ENCODE measurements at places on chromosomes 13 and 19.

DNA sequence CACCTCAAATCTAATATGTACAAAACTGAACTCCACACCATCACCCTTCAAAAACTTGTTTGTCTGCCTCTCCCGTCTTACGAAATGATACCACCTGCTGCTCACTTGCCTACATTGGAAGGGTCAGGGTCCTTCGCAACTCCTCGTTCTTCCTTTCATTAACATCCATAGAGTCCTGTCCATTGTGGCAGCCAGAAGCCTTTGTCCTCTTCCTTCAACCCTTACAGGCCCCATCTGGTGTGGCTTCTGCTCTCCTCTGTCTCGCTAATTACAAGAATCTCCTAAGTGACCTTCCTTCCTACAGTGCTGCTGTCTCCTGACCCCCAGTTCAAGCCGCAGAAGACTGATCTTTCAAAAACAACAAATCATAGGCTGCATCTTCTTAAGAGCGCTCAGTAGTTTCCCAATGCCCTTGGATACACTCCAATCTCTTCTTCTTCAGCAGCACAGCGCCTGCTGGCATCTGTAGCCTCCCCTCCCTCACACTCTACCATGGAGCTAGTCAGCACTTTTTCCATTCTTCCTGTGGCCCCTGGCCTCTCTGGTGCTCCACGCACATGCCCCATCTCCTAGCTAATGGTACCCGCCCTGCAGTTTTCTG, 382.7 kb downstream of the LIG4 start:
- DNase-seq, result no peak

DNA sequence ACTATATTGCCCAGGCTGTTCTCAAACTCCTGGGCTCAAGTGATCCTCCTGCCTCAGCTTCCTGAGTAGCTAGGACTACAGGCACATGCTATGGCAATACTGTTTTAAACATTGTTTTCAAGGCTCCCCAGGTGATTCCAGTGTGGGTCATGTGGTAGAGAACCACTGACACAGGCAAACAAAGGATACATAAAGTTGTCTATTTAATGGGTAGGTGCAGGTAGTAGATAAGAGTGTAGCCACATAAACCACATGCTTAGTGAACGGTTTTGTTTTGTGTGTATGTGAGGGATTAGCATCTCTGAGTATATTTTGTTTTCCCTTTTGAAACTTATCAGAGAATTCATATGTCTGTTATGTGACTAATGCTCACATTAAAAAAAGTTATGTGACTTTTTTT, 36.7 kb downstream of the USPL1 start:
- no peak for DNase-seq

DNA sequence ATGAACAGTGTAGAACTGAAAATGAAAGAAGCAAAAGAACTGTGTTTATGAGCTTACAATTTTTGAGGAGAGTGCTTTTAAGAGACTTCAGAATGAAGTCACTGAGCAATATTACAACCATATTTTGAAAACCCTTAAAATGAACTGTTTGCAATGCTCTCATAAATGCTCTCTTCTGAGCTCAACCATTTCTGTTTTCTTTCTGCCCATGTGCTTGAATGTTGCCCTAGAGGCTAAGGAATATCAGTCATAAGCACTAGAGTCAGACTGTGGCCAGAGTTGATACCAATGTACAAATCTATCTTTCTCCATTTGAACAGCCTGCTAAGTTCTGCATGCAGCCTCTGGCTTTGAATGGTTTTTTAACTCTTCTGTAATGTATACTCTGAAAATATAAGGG, 1092.8 kb downstream of the PCDH9 start:
- DNase-seq, result no peak

DNA sequence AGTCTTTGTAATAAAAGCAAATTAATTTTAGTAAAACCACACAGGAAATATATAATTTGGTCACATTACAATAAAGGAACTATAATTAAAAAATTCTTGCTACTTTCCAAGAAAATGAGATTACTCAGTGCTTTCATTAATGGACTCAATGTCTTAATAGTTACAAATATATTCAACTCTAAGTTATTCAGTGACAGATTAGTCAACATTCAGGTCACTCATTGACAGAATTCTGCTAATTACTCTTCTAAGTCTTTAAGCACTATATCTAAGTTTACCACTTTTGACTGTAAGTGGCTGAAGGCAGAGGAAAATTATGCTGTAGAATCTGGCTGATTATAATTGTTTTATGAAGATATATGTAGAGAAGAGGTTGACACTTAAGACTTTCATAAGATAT, 1365.0 kb downstream of the EFNB2 start:
- no peak for DNase-seq

DNA sequence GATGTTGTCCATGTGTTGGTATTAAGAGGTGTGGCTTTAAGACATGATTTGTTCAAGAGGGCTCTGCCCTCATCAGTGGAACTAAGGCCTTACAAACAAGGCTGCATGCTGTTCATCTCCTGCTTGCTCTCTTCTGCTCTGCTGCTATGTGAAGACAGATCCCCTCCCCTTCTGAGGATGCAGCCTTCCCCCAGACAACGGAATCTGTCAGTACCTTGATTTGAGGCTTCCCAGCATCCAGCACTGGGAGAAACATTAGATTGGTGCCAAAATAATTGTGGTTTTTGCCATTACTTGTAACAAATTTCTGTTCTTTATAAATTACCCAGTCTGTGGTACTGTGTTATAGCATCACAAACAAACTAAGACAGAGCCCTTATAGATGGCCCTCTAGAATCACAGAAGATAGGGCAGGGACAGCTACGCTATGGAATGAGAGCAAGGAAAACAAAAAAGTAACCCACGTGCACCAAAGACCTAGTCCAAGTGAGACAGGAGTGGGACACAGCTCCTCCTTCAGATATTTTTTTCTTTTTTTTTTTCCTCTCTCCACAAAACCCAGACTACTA, 151.5 kb upstream of the RXFP2 start:
- DNase-seq, result no peak

- DNase-seq, result no peak
Measured at GRCh38 chr13:59680429-59681024, 483.2 kb downstream of the DIAPH3 start.

DNA sequence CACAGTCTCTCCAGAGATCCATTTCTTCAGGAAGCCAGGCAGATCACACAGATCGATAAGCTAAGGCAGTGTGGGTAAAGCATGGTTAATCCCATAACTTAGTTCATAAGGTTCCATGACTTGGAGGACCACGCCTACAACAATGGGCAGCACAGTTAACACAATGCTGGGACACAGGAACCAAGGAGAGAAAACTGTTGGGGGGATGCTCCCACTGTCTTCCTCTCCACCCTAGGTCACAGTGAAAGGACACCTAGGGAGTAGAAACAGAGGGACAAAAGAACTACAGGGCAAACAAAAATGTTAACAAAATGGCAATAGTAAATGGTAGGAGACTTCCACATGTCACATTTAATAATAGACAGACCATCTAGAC, 20.8 kb upstream of the ZNF181 start:
- no peak for DNase-seq

GRCh38 chr19:39435499-39436349, at the start of gene RPS16:
Gene RPS16, minus strand, starts transcription at chr19:39435949. Its CDS starts 54 bp downstream, at chr19:39435895.
- peak; percentile 99 for DNase-seq

DNA sequence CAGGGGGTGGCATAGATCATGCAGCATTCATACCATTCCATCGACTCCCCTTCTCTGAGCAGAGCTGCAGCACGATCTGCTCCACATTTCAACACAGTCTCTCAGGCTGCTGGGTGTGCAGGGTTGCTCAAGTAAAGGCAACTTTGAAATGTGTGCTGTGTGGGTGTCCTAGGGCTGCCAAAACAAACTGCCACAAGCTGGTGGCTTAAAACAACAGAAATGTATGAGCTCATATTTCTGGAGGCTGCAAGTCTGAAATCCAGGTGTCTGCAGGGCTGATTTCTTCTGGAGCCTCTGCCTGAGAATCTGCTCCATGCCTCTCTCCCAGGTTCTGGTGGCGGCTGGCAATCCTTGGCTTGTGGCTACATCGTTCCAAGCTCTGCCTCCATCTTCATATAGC, 63.7 kb upstream of the WDFY2 start:
- DNase-seq, result no peak

GRCh38 chr19:52648336-52649016, 10.3 kb upstream of the ZNF83 start:
- no peak for DNase-seq

GRCh38 chr13:111620166-111620565, 299.7 kb downstream of the TEX29 start:
- DNase-seq, result no peak

DNA sequence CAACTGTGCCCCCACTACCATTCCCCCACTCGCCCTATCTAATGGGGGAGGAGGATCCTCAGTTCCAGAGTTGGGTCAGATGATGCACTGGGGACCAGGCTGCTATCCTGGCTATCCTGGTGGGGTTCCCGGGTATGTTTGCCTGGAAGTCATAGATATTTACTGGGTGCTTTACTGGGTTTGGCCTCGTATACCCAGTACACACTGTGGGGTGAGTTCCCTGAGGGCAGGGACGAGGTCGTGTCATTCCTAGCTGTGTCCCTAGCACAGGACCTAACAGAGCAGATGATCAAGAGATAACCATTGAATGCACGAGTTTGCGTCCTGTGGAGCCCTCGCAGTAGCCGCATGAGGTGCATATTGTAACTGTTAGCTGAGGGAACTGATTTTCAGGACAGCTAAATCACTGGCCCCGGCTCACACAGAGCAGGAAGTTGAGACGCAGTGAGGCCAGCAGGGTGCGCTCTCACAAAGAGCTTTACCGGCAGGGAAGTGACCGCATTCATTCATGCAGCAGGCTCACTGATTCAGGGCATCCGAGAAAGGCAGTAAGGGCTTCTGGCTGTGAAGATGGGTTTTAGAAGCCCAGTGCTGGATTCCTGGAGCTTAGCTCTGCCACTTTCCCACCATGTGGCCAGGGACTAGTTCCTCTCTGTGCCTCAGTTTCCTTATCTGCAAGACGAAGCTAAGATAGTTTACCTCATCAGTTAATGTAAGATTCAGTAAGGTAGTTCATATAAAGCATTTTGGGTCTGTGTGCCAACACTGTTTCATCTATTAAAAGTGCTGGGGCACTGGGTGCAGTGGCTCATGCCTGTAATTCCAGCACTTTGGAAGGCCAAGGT, 6.0 kb downstream of the RUVBL2 start:
- peak; percentile 58 for DNase-seq

DNA sequence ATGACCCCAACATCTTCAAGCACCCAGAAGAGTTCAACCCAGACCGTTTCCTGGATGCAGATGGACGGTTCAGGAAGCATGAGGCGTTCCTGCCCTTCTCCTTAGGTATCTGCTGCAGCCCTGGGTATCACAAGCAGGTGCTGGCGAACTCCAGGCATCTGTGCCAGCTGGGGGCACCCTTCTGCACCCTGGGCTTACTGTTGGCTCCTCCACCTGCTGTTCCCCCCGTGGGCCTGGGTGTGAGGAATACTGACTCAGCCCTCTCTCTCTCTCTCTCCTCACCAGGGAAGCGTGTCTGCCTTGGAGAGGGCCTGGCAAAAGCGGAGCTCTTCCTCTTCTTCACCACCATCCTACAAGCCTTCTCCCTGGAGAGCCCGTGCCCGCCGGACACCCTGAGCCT, 13.0 kb downstream of the CYP2S1 start:
- DNase-seq, result no peak

- no peak for DNase-seq
Measured at GRCh38 chr19:34757441-34757840, 15.6 kb downstream of the ZNF599 start.

DNA sequence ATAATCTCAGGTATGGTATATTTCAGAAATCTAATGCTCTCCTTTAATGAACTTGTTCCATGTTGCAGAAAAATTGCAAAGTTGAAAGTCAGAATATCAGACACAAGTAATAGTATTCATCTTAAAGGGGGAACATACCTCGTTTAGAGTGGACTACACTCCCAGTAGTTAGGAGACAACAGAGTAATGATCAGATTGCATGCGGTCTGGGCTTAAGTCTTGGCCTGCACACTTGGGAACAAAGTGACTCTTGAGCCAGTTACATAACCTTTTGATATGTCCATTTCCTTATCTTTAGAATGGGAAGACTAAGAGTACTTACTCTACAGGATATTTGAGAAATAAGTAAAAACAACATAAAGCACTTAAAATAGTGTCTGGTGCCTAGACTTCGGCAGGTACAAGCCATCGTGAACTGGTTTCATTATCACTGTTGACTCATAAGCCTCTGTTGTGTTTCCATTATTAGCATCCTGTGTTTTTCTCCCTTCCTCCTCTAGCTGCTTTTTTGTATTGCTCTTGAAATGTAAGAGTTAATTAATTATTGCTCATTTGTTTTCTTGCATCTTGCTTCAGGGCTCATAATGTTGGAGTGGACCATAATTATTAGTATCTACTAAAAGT, 53.0 kb downstream of the DPY19L3 start:
- no peak for DNase-seq

- DNase-seq, result no peak
Measured at GRCh38 chr13:46367617-46368327, 19.3 kb downstream of the RUBCNL start.

GRCh38 chr19:6821639-6822310, 49.3 kb downstream of the VAV1 start:
- DNase-seq, result no peak

DNA sequence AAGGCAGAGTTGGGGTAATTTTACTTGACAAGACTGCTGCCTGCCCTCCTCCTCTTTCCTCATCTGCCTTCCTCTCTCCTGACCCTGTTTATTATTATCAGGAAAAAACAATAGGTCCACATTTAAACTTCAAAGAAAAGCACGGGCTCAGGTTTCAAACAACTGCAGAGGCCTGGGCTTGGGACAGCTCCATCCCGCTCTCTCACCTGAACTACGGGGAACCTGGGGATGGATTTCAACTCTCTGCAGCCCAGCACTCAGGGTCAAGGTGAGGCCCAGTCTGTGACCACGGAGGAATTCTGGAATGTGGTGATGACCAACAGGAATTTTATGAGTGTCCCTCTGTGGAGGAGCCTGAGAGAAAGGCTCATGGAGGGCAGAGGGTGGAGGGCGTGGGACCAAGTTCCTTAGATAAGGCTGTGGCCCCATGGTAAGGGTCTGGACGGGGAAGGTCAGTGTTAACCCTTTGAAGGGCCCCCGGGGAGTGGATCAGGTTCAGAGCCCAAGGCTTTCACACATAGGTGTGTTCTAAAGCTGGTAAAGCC, 220.8 kb upstream of the MAB21L1 start:
- no peak for DNase-seq

GRCh38 chr19:55441319-55441691, 1.8 kb downstream of the SHISA7 start:
- DNase-seq, result no peak

GRCh38 chr13:43196086-43196621, 172.8 kb downstream of the DNAJC15 start:
- DNase-seq, result no peak

DNA sequence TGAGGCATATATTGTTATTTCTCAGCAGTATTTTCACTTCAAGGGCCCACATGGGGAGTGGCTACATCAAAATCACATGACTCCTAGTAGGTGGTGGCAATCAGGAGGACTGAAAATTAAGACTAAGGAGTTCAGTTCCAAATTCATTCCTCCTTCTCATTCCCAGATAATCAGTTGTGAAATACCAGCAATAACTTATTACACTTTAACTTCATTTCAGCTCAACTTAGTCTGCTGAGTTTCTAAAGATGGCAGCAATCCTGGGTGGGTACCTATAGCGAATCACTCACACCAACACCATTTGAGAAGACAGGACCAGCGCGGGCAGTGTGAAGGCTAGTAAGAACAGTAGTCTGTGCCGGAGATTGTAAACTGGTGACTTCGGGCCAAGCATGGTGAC, 63.9 kb upstream of the SLC10A2 start:
- DNase-seq, result no peak
